ENCODE measurements at places on chromosomes 16 and 17.

DNA sequence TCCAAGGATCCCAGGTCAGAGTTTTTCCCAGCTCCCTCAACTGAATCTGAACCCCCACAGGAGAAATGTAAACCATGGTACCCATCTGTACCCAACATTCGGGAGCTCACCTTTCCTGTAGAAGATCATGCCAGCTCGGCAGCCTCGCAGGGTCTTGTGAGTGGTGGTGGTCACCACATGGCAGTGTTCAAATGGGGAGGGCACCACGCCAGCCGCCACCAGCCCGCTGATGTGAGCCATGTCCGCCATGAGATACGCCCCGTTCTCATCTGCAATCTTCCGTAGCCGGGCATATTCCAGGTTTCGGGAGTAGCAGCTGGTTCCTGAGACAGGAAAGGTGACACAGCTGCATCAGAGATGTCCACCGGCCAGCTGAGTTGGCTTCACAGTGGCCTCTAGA, 23.4 kb downstream of the SHMT1 start:
- no peak for DNase-seq

GRCh38 chr17:64075913-64076312, 54.0 kb downstream of the ERN1 start:
- no peak for DNase-seq

DNA sequence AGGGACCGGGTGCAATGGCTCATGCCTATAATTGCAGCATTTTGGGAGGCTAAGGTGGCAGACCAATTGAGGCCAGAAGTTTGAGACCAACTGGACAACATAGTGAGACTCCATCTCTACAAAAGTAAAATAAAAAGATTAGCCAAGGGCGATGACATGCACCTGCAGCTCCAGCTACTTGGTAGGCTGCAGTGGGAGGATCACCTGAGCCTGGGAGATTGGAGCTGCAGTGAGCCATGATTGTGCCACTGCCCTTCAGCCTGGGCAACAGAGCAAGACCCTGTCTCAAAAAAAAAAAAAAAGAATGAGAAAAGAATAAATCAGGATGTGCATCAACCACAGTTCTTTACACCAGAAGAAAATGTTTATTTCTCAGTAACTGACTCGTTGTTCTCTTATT, 76.0 kb downstream of the CACNG3 start:
- DNase-seq: no peak

- DNase-seq: no peak
Measured at GRCh38 chr17:61057257-61057656, 342.4 kb upstream of the TBX2 start.

DNA sequence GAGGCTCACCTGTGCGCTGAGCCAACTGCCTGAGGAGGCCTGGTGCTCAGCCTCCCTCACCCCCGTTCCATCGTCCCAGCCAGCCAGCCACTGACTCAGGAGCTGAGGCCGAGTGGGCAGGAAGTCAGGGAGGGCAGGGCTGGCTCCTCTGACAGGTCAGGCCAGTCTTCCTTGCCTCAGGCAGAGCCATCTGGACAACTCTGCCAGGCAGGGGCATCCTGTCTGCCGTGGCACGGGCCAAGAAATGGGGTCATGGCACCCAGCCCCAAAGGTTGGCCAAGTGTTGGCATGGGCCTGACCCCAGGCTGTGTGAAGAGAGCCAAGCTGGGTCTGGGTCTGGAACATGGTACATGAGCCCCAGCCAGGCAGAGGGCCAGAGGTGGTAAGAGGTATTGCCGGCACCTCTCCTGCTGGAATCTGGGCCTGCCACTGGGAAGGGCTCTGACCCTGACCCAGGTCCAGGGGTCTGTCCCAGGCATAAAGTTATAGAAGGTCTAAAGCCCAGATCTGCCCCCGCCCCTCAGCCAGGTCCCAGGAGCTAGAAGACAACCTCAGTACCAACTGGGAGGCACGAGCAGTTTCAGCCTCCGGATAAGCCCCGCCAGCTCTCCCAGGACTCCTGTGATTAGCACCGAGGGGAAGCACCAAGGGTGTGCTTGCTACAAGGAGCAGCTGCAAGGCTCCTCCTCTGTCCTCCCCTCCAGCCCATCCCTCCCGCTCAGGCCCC, 2.5 kb upstream of the VASN start:
- DNase-seq: no peak

DNA sequence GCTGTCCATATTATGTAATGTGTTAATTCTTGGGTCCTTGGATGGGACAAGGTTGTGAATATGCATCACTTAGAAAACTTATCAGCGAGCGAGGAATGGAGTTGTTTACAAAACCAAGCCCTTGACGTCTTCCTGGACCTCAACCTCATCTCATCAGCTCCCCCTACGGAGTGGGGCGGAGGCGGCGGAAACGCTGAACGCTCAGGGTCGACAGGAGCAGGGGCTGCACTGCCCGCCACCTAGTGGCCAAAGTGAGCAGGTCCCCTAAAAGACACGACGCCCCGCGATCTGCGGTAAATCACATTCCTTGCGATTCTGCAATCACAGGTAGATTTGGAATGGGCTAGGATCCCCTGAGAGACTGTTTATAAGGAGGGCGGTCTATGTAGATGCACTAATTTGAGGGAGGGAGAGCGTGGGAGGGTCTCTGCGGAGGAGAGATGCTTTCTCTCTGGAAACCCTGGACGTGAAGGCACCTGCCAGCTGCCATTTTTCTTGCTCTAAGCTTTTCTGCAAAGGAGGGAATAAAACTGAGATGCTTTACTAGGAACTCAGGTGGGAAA, 5.4 kb upstream of the ICAM2 start:
- DNase-seq: peak; percentile 93

GRCh38 chr16:69253870-69254341, 57.2 kb upstream of the VPS4A start:
- no peak for DNase-seq

- DNase-seq: no peak
Measured at GRCh38 chr16:31271621-31272190, 11.9 kb downstream of the ITGAM start.

DNA sequence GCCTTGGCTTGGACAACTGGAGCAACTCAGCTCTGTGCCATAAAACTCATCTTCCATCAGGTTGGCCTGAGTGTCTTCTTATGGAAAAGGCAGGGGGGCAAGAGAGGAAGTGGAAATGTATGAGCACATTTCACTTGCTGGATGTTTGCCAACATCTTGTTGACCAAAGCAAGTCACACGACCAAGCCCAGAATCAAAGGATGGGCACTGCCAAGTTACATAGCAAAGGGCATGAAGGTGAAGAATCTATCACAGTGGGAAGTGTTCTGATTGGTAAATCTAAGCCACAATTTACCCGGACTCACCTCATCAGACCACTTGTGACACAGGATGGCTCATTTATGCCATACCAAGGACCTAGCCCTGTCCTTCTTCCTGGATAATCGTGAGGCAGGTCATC, 310.5 kb upstream of the IRX5 start:
- DNase-seq: no peak

- no peak for DNase-seq
Measured at GRCh38 chr17:7414837-7415236, 5.3 kb upstream of the SPEM1 start.

DNA sequence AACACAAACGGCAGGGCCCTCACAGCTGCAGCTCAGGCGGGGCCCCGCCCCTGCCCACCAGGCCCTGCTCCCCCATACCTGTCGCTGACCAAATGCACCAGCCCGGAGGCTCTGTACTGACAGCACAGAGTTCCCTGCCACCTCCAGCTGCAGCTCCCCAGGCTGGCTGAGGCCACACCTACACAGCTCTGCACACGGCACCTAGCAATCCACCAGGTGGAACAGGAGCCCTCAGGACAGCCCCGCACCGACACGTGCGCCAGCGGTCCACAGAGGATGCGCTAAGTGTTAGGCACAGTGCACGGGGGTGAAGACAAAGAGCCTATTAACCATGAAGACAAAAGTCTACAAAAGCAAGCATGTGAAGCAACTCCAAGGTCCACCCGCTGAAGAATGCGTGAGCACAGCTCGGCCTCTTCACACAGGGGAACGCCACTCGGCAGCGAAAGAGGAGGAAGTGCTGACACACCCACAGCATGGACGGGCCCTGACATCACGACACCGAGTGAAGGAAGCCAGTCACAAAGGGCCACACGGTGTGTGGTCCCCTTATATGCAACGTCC, 5.4 kb downstream of the ZCCHC14 start:
- no peak for DNase-seq

DNA sequence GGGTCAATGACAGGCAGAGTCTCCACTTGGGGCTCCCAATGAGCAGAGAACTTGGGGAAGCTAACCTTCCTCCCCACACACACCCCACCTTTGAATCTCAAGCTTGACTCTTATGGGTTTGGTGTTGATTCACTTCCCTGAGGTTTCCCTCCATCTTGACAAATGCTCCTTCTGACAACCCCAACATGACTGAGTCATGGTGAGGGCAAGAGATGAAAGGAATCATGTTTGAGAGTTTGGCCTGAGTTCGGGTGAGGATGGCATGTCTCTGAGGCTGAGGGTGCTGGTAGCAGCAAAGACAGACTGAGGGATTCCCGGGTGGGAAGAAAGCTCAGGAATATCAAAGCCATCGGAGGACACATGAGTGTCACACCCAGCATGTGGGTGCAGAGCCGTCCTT, 18.7 kb downstream of the KRT9 start:
- DNase-seq: no peak

- DNase-seq: no peak
Measured at GRCh38 chr17:63426041-63426916, 19.8 kb downstream of the CYB561 start.

- no peak for DNase-seq
Measured at GRCh38 chr17:62933501-62934385, 32.3 kb upstream of the TANC2 start.

GRCh38 chr17:10738521-10739258, 8.9 kb upstream of the TMEM220 start:
- DNase-seq: no peak

GRCh38 chr17:7186241-7186640, 7.1 kb upstream of the ASGR1 start:
- peak; percentile 40 for DNase-seq
